NCI-H82 (cell line): ENCODE measurements at places on chromosomes 2 and 18.

- no peak for DNase-seq
Measured at GRCh38 chr2:193336781-193337180, 1142.0 kb upstream of the TMEFF2 start.

GRCh38 chr2:26072925-26073768, 39.3 kb downstream of the RAB10 start:
- DNase-seq, result peak; percentile 31

GRCh38 chr18:79635427-79635726, 44.2 kb upstream of the CTDP1 start:
- no peak for DNase-seq

DNA sequence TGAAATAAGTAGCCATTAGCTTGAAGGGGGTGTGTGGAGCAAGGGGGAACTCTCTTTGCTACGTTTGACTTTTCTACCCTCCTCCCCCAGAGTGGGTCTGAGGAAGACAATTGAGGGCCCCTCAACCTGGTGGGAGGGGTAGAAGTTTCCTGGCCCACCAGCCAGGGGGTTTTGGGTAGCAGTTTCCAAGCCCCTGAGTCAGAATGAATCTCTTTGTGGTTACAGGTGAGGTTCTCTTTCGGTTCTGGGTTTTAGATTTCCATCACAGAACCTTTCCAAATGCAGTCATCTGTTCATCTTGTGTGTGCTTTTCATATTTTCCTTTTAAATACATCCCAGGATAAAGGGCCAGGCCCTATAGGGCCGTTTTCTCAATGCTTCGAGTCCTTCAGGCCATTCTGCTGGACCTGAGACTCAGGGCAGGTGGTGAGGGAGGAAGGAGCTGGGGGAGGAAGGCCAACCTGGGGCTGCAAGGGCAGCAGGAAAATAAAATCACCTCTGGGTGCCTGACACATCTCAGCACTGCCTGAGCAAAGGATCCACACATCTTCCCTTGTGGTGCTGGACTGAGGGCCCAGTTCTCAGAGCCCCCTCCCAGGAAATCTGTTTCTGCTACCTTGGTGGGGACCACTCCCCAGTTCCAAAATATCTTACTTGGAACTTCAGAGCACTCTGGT, 4.7 kb downstream of the LBH start:
- no peak for DNase-seq

DNA sequence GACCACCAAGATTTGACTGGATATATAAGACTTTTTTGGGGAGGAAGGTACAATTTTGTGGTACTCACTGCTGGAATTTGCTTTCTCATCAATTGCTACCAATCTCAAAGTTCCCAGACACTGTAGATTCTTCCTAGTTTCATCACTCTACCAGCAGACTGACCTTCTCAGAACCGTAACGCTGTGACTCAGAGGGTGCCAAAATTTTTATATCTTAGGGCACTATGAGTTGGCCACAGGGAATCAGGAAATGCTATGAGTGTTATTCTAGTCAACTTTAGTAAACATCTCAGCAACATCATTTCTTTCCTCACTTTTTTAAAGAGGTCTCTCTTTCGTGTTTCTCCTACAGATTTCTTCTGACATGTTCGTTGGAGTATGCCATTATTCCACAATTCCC, 499.0 kb downstream of the TMX3 start:
- DNase-seq, result no peak

DNA sequence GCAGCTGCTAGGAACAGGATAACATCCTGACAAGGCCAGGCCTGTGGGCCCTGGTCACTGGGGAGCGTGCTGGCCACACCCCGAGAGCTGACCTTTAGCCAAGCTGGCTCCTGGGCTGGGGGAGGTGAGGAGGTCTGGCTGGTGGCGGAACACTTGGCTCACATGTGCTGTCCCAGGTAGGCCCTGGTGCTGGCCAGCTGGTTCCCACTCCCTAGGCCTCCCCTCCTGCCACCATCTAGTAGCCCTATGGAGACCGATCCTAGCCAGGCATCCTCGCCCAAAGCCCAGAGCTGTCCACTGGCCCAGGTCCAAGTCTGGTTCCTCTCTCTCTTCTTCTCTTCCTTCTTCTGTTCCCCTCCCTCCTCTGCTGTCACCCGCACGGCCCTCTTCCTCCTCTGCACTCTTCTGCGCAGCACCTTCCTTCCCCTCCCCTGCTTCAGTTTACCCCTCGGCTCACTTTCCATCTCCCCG, 52.4 kb downstream of the TNS1 start:
- DNase-seq, result no peak

DNA sequence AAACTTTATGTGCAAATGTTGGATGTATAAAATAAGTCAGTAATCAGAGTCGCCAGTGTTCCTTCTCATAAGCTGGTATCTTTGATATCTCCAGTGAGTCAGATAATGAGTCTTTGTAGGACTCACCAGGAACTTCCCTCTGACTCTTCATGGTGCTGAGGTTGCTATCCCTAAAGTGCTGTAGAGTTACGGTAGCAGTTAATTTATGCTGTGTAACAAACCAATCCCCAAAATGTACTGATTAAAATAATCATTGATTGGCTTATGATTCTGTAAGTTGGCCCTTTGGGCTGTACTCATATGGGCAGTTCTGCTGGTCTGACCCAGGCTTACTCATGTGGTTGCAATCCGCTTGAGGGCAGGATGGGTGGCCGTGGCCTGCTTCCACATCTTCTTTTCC, 43.8 kb downstream of the MAIP1 start:
- no peak for DNase-seq

DNA sequence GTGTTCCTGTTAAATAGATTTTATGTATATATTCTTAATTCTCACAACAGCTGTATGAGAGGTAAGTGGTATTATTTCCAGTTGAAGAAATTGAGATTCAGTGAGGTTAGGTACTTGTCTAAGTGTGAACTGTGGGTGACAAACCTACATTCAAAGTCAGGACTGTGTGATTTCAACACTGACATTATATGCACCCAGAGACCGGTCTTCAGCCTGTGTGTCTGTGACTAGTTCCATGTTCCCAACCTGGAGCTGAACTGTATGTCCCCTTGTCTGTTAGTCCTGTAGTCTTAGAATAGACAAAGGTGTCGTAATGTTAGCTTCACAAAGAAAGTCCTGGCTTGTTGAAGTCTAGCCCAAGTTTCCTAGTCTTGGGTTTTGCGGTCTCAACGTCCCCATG, 17.4 kb downstream of the PLEKHB2 start:
- no peak for DNase-seq

DNA sequence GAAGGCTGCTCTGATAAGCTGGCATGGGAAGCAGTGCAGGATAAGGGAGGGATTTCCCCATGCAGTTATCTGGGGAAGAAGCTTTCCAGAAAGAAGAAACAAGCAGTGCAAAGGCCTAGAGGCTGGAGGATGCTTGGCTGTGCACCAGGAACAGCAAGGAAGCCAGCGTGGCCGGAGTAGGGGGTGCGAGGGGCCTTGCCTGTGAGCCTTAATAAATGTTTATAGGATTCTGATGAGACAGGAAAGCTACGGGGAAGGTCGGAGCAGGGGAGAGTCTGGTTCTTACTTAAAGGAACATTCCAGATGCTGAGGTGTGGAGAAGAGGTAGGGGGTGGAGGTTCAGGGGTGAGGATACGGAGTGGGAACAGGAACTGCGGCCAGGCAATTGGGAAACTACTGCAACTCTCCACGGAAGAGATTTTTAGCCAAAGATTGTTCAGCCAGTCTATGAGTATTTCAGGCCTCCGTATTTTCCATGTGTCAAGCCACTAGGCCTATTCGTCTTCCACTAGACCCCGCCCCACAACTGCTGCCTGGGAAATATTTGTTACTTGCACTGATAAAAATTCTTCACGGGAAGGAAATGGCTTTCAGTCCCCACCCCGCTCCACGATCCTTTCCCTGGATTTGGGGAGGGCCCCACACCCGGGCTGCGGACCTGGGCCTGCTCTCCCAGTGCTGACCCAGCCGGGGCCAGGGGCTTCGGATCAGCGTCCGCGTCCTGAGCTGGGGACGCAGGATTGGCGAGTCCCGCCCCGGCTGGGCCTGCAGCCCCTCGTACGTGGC, 516 bp downstream of the EIF2AK2 start:
- peak; percentile 64 for DNase-seq

DNA sequence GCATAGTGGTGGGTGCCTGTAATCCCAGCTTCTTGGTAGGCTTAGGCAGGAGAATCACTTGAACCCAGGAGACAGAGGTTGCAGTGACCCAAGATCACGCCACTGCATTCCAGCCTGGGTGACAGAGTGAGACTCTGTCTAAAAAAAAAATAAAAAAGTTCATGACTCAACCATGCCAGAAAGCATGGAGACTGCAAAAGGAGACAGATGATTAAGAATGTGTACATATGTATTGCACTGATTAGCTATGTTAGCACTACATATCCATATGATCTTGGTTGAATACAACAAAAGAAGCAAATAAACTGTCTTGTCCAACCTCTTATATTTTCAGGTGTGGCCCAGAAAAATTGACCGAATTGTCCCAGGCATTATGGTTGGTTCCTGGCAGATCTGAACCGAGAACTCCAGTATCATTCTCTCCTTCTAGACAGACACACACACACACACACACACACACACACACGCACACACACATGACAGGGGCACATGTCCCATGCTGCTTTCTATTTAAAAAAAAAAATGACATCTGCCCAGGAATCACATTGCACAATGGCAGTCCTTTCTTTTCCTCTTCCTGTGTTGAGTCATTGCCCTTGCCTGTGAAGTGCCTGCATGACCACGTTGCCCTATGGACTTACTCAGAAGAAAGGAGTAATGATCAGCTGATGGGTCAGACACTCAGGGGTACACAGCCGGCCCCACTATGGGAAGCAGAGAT, 65.6 kb downstream of the MYCN start:
- no peak for DNase-seq

GRCh38 chr2:7994397-7994951, 687.4 kb upstream of the ID2 start:
- DNase-seq, result peak; percentile 5

DNA sequence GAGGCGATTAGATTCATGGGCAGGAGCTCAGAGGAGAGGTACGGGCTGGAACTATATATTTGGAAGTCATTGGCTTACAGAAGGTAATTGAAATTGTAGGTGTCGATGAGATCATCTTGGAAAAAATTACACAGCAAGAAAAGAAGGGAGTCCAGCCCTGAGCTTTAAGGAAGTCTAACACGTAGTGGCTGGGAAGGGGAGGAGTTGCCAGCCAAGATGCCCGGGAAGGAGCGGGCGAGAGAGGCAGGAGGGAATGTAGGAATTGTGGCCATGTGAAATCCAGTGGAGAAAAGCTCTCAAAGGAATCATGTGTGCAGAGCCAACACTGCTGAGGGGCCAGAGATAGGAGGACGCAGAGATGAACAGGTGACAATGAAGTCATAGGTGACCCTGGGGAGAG, 25.6 kb upstream of the SCYGR1 start:
- no peak for DNase-seq

DNA sequence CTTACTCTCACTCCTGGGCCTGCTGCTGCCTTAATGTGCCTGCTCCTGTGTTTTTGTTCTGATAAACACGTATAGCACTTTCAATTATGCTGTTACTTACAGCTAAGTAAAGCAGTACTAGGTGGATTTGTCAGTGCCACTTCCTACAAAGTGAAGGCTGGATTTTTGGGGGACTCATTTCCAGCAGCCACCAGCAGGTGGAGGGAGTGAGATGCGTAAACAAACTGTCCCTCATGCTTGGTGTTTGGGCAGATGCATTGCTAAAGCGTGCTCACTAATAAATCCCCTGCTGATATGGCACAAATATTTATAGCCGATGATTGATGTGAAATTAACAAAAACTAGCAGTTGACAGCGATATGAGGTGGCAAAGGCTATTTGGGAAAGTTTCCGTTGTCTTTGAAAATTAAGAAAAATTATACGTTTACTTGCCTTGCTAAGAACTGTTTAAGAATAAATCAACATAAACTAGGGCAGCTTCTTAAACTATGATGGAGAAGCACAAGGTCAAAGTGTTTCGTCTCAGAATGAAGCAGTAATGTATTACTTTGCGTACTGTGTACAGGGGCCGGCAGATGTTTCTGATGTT, 101.7 kb downstream of the AGAP1 start:
- DNase-seq, result peak; percentile 89

DNA sequence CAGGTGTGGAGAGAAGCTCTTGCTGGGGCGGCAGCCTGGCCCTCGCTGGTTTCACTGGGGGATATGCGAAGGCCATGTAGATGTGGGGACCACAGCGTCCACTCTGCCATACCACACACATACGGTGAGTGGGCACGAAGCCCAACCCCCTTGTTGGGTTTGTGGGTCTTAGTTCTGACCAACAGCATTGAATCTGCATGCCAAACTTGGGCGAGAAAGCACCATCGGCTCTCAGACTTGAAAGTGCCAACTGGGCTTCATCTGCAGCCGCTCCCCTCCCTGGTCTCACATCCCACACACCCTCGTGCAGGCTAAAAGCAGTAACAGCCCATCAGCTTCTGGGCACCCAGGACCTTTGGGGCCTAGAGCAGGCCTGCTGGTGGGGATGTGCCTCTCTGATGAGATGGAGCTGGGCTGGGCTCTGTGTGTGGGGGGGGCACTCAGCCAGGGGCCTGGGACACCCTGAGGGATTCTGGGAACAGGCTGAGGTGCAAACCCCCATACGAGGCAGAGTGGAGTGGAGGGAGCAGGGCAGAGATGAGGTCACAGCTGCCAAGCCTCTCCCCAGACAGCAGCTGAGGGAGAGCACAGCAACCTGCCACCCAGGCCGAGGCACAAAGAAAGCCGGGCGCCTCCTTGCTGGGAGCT, 264.4 kb downstream of the TWIST2 start:
- DNase-seq, result no peak

DNA sequence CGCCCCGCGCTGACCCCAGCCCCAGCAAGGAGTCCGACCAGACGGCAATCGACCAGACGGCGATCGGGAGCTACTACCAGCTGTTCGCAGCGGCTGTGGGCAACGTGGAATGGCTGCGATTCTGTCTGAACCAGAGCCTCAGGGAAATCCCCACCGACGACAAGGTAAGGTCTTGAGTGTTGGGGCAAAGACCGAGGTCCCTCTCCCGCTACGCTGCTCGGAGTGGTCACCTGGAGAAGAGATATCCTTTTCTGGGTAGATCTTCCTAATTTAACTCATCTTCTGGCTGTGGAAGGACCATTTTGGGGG, 704 bp downstream of the ANKRD53 start:
- DNase-seq, result no peak

DNA sequence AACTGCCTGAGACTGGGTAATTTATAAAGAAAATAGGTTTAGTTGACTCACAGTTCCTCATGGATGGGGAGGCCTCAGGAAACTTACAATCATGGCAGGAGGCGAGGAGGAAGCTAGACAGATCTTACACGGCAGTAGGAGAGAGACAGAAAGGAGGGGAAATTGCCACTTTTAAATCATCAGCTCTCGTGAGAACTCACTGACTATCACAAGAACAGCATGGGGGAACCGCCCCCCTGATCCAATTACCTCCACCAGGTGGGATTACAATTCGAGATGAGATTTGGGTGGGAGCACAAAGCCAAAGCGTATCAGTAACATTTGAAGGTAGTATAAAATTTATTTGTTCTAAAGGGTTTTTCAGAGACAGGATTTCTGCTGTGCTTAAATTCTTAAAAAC, 5.4 kb downstream of the GALM start:
- DNase-seq, result peak; percentile 52

DNA sequence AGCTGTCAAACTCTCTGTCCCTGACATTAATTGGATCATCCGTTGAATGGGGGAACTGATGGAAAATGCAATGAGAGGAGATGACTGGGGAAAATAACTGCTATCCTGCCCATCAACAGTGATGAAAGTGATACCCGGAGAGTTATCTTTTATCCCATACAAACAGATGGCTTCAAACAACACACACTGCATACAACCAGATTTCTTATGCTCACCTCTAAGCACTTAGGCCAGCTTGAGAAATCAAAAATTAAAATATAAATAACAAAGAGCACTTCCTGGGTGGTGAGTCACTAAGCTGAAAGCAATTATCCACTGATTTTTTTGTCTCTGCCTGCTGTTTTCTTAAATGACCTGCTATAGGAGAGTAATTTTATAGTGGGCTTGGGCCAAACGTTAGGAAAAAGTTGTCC, 237.6 kb upstream of the RGPD4 start:
- peak; percentile 83 for DNase-seq
